ENCODE measurements at places on chromosomes 12 and 14.

DNA sequence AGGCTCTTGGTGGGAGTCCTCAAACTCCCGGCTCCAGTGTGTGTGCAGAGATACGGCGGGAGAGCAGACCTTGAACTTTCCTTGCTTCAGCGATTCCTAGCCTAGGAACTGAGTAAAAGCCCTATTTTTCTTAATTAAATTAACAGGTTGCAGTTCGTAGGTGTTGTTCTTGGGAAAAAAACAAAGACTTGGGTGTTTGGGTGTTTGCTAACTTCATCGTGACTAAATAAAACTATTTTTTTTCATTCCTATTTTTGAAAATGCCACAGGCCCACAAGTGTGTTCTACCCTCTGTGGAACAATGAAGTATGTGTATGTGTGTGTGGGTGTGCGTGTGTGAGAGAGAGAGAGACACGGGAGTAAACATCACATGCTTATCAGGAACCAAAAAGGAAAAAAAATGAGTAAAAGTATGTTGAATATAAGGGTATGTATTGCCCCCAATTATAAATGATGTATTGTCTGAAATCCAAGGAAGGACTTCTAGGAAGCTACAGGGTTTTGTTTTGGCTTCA, 651 bp downstream of the TMEM117 start:
- no peak for DNase-seq

DNA sequence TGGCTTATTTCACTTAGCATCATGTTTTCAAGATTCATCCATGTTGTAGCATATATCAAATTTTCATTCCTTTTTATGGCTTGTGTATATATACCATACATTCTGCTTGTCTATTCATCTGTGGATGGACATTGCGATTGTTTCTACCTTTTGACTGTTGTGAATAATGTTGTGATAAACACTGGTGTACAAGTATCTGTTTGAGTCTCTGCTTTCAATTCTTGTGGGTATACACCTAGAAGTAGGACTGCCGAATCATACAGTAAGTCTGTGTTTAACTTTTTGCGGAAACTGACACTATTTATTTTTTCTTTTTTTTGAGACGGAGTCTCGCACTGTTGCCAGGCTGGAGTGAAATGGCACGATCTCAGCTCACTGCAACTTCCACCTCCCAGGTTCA, 19.6 kb upstream of the RPS6KA5 start:
- DNase-seq = no peak

DNA sequence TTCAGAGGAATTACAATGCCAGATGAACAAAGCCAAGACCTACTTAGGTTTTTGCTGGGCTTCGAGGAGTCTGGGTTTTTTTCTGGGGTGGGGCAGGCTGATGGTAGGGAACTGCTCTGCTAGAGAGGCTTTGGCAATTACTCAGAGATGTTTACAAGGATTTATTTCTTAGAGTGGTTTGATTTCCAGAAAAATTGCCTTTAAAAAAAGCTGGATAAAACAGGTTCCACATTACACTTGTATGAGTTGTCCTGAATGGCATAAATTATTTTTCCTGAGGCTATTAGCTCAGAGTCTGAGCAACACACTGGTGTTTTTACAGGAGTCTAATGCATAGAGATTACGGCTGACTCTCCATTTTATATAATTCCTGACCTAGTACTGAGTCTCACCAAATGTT, 118.5 kb upstream of the FRMD6 start:
- DNase-seq = no peak

- no peak for DNase-seq
Measured at GRCh38 chr14:87014856-87015255, 978.1 kb downstream of the GALC start.

DNA sequence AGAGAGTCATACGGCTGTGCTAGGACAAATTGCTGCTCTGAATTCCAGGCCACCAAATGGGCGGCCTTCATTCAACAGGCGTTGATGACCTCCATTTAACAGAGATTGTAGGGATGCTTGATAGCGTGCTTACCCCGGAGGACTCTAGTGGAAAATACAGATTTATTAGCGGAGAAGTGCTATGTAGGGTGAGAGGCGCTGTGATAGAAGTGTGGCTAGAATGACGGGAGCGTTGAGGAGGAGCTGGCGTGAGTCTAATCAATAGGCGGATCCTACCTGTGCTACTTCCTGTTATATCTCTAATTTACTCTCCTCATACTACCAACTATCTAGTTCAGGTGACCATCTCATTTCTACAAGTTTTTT, 668 bp downstream of the MRPS35 start:
- DNase-seq = no peak

DNA sequence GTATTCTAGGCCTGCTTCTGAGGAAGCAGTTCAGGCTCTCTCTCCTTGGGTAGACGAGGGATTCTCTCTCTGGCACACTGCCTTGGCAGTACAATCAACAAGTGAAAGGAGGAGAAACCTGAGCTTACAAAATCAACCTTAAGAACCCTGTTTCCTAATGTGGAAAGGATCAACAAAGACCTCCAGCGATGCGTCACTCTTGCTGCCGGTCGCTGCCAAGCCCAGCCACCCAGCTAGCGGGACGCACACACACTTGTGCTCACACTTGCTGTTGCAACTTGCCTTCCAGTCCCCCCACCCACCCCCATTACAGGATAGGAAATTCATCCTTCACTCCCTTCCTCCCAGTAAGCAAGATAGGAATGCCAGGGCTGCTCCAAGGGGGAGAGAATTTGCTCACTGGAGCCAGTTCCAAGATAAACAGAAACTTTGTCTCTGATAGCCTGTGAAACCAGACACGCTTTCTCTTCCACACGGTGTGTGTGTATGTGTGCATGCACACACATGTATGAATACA, 144.3 kb downstream of the BCL11B start:
- no peak for DNase-seq

DNA sequence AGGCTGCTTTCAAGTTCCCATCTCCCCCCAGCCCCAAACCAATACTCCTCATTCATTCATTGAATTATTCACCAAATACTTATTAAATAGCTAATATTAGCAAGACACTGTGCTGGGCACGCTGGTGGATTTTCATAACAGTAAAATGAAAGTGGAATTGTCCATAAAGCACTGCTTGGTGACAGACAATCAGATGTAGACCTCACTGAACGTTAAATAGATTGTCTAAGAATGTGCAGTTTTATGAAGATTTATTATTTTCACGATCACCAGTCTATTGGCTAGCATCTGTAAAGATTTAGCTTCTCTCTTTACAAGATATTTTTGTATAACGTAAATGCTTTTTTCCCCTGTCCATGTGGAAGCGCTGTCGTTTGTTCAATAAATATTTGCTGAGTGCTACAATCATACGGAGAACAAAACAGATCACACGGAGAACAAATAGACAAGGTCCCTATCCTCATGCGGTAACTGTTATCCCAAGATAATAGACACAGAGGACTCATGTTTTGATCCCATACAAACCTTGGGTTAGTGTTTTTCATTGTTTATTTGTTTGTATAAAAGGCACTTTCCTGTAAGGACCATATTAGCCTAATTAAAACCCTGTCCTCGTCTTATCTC, 397.6 kb downstream of the BCAT1 start:
- no peak for DNase-seq
